ENCODE measurements at places on chromosomes 3 and 15.

- DNase-seq: no peak
Observed at GRCh38 chr15:46366360-46367007, 731.7 kb downstream of the SQOR start.

GRCh38 chr3:153252963-153253362 lies 90.9 kb downstream of the RAP2B start:
- no peak for DNase-seq

GRCh38 chr15:66936109-66936860 lies 129.1 kb upstream of the SMAD3 start:
- DNase-seq: no peak

DNA sequence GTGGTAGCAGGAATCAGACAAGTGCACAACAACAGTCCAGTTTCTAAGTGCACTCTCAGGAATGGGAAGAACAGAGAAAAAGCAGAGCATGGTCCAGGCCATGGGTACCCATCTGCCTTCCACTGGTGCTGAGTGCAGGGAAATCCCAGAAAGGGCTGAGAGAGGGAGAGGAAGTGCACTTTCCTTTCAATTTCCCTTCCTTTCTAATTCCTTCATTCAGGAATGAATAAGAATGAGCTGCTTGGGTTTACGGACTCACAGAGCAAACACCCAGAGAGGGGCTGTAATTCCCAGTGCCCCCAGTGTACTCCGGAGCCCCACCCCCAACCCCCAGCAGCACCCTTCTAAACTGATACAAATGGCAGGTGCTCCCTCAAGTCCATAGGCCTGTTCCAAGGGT lies 300.6 kb downstream of the FOXP1 start:
- DNase-seq: no peak

GRCh38 chr3:177146646-177147045 lies 50.6 kb downstream of the TBL1XR1 start:
- no peak for DNase-seq

- DNase-seq: no peak
Observed at GRCh38 chr3:127015282-127016042, 32.5 kb downstream of the PLXNA1 start.

DNA sequence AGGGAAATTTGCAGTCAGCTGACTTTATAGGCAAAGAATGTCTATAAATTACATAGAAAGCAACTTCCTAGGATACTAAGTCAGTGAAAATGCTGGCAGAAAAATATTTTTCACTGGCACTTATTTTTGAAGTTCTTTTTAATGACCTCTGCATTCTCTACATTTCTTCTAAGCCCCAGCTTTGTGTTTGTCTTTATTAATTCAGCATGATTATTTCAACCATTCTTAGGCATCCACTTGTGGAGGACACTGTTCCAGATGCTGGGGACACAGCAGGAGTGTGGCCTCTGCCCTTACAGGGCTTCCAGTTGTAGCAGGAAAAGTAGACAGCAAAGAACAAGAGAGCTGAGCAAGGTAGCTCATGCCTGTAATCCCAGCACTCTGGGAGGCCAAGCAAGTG lies 15.0 kb downstream of the LRRK1 start:
- no peak for DNase-seq

DNA sequence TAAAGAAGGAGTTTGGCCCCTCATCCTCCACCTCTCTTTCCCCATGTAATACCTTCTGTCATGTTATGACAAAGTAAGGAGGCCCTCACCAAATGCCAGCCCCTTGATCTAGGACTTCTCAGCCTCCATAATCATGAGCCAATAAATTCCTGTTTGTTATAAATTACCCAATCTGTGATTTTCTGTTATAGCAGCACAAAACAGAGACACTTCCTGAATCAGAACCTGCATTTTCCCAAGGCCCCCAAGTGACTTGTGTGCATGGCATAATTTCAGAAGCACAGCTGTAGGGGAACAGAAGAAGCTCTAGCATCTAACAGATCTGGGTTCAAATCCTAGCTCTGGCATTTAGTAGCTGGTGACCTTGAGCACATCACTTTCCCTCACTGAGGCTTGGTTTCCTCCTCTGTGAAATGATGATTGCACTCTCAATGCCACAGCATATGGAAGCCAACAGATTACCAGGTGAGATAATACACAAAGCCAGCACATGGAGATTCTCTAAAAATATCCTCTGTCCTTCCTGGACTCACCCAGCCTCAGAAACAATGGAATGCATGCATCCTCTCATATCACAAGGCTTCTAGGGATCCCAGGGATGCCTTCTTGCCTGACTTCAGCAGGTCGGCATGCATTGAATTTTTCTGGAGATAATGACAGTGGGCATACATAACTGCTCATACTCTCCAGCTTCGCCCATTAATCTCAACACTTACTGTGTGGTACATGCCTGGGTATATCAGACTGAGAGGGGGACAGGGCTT lies 26.3 kb downstream of the TLNRD1 start:
- DNase-seq: no peak

DNA sequence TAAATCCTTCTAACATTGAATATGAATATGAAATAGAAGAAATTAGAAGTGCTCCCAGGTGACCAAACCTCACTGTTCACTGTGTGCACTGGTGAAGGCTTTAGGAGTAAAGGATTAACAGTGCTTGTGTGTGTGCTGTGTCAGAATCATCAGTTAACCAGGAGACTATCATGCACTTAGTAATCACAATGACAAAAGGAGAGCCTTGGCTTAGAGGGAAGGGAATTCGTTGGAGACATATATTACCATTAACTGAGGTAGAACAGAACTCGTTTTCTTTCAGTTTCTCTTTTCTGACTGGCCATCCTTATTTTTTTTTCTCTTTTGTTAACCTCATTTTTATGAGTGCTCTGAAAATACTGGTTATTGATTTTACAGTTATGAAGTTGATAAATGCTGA lies 213.3 kb upstream of the GBE1 start:
- DNase-seq: no peak

GRCh38 chr15:26201177-26201858 lies 338.2 kb upstream of the ATP10A start:
- DNase-seq: no peak

- DNase-seq: no peak
Observed at GRCh38 chr3:187987187-187987586, 166.8 kb upstream of the LPP start.

- DNase-seq: no peak
Observed at GRCh38 chr3:149296972-149297371, 36.5 kb downstream of the TM4SF18 start.
